ENCODE measurements at places on chromosomes 7 and 10.

DNA sequence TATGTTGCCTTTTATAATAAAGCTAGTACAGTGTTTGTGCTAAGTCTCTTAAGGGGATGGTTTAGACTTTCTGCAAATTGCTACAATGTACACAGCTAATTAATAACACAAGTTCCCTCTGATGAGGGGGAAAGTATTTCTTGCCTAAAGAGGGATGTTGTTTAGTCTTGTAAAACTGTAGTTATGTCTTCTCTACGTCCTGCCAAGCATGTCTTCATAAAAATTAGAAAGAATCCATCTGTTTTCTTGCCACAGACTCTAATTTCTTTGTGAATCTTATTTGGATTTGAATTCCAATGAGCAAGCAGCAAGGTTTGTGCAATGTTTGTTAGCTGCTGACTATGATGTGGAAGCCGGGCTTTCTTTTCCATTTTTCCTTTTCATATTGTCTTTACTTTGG is 28.2 kb downstream of the ADARB2 start:
- DNase-seq = no peak

DNA sequence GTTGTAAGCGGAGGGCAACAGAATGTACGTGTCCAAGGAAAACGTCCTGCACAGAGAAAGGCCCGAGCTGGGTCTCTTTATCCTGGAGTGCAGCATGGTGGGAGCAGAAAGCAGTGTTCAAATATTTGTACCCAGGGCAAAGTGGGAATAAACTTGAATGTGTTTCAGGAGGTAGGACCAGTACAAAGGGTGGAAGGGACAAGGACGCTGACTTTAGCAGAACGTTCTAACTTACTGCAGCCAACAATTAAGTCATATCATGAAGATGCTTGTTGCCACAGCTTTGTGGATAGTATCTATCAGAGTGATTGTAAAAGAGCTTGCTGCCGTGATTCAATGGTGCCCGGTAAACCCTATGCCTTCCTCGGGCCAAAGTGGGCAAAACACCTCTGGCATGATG is 30.5 kb upstream of the ZC3HAV1L start:
- DNase-seq = no peak

DNA sequence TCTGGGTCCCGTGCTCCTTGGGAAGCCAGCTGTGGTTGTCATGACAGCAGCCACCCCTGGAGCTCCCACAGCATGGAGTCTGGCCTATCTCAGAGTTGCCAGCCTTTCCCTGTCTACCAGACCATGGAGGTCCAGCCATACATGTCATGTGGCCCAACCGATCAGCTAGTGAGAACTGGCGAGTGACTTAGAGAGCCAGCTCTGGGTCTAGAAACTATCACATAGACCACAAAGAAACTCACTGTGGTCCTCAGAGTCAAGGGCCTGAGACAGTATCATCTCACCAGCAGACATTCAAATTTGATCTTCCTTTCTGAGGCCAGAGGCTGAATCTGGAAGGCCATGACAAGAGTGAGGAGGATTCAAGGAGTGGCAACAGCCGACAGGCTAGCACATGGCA is 223.3 kb upstream of the GPR26 start:
- no peak for DNase-seq

- no peak for DNase-seq
Observed at GRCh38 chr7:132199626-132200025, 376.6 kb downstream of the PLXNA4 start.

GRCh38 chr7:84583331-84583730 is 388.7 kb upstream of the SEMA3A start:
- no peak for DNase-seq

DNA sequence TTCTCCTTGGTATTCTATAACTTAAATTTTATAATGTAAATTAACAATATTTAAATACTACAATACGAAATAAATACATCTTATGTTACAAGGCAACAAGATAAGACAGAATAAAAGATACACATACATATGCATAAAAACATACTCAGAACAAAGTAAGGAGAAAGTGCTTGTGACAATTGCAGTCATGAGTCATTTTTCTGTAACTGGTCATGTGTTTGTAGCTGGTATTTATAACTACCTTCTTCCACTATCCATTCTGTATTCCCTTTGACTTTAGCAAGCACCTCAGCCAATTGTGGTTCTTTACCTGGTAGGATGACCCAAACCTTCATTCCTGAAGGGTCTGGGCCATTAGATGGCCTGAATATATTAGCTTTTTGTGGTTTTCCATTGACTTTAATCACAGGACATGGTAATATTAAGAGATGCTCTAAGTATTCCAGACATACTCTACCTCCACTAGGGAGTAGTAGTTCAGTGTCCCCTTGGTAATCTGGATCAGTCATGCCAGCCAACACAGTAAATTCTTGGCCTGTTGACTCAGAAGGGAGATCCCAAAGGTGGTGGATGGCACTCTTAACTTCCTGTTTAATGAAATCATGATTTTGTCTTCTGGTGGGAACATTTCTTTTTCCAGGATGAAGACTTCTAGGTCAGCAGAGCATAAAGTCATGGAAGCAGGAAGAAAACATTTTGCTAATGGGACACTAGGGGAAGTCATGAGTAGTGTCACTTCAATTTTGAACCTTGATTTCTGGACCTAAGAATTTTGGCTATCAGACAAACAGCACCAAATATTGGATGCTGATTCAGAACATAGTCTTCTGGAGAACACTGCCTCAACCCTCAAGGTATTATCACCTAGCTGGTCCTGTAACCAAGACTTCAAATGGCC is 733.7 kb upstream of the IGFBP3 start:
- DNase-seq = peak; percentile 62

DNA sequence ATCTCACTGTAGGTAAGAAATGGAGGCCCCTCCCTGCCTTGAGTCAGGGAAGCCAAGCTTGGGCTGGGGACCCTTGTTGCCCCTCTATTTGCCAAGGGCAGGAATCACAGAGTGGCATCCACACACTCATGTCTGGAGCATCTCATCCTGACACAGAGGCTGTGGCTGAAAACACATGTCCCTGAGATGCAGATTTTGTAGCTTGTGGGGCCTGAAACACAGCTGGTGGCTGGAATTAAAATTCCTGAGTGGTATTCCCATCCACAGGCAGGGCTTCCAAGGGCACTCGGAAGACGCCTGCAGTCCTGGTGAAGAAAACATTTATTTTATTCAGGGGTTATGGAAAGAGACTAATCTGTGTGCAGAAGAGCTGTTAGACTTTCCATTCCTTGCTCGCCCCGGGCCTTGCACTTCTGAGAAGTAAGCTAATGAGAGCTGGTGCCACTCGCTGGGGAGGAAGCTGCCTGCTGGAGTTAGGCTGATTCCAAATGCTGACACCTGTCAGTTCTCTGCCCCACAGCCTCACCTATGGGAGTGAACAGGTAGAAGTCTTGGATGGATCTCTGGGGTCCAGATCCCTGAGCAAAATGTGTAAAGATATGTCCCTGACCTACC is 36.0 kb downstream of the C10orf120 start:
- DNase-seq = no peak

DNA sequence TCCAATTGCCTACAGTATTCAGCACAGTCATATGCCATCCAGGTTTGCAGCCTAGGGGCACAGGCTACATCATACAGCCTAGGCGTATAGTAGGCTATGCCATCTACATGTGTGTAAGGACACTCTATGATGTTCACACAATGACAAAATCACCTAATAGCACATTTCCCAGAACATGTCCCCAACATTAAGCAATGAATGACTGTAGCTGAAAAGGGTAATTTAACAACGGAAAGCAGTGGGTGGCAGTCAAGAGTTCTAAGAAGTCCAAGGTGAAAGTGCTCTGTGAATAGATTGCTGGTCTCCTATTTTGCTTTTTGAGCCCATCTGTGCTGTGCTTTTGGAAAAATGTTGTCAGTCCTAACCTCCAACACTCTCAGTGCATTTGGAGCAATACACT is 162.6 kb downstream of the KLF6 start:
- DNase-seq = no peak

- no peak for DNase-seq
Observed at GRCh38 chr10:68790476-68790875, 36.9 kb upstream of the STOX1 start.

GRCh38 chr10:99304862-99305229 is 24.3 kb upstream of the CNNM1 start:
- no peak for DNase-seq

GRCh38 chr10:75029420-75029819 is 82.0 kb upstream of the SAMD8 start:
- DNase-seq = no peak

All from epithelial cell of prostate (primary cell).